Naive thymus-derived CD4-positive, alpha-beta T cell (primary cell): ENCODE measurements at places on chromosomes 16 and 17.
A peak's percentile ranks its signal among the peaks of the same experiment; 100 is the strongest.

DNA sequence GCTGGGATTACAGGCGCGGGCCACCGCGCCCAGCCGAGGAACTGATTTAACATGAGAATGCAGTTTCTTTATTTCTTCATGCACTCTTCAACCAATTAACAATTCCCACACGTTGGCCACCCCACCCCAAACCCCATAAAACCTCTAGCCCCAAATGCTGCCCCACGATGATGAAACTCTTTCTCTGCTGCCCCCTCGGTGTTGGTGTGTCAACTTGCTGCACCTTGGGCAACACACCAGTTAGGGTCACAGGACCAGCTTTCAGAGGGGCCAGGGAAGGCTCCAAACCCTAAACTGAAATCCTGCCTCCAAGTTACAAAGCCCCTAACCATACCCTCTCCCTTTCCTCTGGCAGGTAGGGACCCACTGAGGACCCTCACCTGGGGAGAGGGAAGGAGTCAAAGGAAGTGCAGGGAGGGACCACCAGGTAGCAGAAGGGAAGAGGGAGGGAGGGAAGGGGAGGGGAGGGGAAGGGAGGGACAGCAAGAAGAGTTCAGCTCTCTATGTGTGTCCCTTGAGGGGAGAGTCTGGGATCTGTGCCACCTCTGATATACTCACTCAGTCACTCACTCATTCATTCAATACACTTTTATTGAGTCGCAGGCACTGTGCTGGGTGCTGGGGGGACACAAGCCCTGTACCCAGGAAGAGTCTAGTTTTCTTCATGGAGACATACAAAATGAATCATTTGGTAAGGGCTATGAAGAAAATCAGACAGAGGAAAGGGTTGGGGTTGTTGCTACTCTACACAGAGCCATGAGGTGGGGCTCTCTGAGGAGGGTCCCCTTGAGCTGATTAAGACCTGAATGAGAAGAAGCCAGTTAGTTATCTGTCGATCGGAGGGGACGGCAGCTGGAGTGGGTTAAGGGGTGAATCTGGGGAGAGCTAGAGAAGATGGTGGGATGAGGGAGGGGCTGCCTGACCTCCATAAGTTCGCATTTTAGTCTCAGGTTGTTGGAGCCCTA is 3.9 kb downstream of the PLXDC1 start:
- no peak for DNase-seq

- DNase-seq = peak; percentile 27
Measured at GRCh38 chr16:1678500-1679098, 520 bp downstream of the JPT2 start.

DNA sequence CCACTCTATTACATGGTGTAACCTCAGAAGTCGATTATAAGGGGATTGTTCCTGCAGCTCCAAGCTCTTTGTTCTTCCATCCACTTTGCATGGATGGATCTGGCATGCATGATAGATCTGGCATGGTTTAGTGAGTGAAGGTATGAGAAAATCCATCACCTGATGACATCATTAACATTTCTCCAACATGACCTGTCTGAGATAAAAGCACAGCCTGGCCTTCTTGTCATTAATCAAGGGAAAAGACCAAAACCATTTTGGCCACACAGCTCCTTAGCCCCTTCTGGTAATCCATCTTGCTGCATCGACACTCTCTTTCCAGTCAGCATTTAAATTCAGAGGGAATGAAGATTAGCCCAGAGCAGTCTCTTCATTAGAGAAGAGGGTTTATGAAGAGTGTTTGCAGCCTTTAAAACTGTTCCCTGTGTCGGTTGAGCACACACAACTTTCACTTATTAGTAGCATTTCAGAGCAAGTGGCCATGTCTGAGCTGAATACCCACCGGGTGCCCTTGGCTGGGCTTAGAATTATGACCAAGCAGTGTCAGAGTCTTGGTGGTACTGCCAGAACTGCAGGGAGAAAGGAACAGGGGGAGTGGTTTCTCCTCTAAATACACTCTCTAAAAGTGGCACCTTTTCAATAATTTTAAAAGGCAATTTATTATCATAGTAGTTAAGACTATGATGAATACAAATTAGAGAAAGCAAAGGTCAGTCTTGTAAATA is 246.0 kb downstream of the HAPSTR1 start:
- no peak for DNase-seq

DNA sequence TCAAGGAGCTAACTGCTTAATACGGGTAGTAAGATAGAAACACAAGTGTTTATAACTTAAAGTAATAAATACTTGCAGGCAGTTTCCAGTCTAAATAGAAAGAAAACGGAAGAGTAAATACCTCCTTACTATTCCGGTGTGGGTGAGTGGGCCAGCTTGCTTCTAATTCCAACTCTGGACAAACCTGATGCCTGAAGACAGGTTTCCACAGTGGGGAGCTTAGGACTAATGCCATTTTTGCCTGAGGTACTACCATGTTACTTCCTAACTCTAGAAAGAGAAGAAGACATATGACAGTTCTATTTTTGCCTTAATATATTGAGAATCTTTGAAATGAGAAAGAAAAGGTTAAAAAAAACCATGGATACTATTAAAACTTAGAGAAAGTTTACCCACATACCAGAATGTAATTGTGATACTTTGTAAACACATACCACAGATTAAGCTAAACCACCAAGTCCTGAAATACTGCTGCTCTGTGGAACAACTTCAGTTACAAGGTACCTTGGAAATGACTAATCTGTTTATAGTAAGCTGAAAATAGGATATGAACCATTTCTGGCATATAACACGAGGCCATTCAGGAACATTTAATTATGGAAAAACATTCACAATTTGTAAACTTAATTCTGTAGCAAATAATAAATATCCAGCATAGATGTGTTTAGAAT is 70.2 kb downstream of the ZZEF1 start:
- DNase-seq = no peak

DNA sequence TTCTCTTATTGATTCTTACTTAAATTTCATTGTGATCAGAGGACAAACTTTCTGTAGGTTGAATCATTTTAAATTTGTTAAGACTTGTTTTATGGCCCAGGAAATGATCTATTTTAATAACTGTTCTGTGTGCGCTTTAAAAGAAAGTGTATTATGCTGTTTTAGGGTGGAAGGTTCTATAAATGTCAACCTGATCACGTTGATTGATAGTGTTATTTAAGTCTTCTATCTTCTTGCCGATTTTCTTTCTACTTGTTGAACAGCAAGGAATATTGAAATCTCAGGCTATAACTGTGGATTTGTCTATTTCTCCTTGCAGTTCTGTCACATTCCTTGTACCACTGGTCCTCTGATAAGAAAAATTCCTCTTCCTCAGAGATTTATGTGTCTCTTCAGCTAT is 112.7 kb downstream of the TANC2 start:
- no peak for DNase-seq

GRCh38 chr17:61669522-61669921 is 78.5 kb upstream of the NACA2 start:
- DNase-seq = no peak

DNA sequence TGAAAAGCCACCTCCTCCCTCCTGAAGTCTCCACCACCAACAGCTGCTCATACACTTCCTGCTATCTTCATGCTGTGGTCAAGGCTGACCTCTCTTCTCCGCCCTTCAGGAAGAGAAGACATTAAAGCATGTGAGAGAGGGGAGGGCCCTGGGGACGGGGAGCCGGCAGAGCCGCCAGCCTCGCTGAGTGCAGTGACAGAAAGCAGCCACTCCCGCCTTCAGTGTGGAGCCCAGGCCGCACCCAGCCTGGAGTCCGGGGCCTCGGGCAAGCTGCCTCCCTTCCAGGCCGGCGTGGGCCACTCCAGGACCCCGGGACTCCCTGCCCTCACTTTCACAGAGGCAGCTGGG is 94.7 kb upstream of the TNRC6C start:
- no peak for DNase-seq

DNA sequence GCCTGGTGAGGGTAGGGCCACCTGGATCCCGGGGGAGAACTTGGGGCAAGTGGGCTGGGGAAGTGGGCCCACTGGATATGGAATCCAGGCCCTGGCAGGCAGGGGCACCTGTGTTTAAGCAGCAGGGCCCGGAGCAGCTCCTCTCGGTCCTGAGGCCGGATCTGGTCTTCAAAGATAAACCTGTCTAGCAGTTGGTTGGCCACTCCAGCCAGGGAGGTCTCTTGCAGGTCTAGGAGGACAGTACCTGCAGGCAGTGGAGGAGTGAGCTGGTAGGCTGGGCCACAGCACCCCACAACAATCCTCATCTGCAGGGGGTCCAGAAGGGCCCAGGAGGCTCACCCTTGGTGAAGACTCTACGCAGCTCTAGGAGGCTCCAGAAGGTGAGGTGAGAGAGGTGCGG is 7.6 kb downstream of the SLC4A1 start:
- DNase-seq = no peak

DNA sequence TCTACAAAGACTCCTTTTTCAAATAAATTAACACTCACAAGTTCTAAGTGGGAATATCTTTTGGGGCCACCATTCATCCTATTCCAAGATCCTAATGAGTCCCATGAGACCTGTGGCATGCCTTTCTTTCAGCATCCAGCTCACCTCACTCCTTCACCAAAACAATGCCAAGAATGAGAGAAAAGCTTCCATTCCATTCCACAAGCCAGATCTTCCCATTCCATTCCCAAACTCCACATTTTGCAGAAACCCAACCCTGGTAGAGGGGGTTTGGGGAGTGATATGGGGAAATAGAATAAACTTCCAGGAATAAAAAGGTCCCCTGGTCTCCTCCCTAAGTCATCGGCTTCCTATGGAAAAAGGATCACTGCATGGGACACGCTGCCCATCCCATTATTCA is 392.2 kb downstream of the NPIPA8 start:
- DNase-seq = no peak

DNA sequence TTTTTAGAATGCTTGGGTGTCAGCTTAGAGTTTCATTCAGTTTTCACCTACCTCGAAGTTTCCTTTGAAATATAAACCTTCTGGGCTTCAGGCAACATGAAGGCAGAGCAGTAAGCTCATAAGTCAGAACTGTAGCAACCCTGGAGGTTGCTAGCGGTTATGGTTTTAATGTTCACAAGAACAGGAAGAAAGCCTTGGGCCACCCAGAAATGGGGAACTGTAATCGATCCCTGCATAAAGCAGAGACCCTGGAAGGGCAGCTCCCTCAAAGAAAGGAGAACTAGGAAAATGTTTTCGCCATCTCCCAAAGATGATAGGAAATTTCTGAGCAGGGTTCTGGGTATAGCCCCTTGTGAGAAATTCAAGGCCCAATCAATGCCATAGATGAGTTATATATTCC is 47.8 kb upstream of the RASL10B start:
- no peak for DNase-seq

- DNase-seq = no peak
Measured at GRCh38 chr16:3147046-3147756, 12.4 kb downstream of the ZNF213 start.

DNA sequence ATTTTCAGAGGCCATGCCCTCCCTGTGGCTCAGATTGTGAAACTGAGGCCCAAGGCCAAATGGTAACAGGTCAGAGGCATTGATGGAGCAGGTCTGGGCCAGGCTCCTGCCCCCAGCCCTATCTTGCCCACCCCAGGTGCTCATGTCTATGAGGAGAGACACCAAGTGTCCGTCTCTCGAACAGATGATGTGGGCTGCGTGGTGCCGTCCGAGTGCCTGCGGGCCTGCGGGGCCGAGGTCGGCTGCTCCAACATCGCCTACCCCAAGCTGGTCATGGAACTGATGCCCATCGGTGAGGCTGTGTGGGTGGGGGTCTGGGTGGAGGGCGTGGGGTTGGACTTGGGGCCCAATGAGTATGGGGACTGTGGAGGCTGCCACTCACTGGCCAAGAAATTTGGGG is 8.7 kb upstream of the FAM83G start:
- DNase-seq = no peak

DNA sequence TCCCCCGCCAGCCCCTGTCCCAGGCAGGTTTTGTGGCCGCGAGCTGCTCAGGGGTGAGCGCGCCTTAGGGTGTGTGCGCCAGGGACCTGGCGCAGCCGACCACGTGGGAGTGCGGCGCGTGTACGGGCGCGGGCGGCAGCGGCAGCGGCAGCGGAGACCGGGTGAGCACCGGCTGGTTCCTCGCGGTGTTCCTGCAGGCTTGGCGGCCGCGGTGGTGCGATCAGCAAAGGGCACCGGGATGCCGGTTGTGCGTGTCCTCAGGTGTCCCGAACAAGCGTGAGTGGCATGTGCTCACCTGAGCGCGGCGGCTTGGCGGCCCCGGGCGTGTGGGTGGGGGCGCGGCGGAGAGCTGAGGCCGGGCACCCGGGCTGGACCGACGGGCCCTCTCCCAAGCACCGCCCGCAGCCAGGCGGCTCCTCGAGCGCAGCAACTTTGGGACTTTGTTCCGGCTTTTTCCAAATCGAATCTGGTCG is 381 bp upstream of the HSD11B2 start:
- no peak for DNase-seq

DNA sequence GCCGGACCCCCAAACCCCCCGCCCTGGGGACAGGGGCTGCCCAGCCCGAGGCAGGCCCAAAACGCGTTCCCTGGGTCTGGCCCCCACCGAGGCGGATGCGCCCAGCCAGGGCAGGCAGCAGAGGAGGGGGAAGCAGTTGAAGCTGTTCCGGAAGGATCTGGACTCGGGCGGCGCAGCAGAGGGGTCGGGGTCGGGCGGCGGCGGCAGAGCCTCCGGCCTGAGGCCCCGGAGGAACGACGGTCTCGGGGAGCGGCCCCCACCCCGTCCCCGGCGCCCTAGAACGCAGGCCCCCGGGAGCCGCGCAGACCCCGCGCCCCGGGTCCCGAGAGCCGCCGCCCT is 22.9 kb upstream of the ZFPM1 start:
- no peak for DNase-seq

GRCh38 chr16:1863681-1864460 is 8.1 kb downstream of the MEIOB start:
- DNase-seq = peak; percentile 43

- DNase-seq = no peak
Measured at GRCh38 chr16:78443542-78444364, 344.3 kb downstream of the WWOX start.

DNA sequence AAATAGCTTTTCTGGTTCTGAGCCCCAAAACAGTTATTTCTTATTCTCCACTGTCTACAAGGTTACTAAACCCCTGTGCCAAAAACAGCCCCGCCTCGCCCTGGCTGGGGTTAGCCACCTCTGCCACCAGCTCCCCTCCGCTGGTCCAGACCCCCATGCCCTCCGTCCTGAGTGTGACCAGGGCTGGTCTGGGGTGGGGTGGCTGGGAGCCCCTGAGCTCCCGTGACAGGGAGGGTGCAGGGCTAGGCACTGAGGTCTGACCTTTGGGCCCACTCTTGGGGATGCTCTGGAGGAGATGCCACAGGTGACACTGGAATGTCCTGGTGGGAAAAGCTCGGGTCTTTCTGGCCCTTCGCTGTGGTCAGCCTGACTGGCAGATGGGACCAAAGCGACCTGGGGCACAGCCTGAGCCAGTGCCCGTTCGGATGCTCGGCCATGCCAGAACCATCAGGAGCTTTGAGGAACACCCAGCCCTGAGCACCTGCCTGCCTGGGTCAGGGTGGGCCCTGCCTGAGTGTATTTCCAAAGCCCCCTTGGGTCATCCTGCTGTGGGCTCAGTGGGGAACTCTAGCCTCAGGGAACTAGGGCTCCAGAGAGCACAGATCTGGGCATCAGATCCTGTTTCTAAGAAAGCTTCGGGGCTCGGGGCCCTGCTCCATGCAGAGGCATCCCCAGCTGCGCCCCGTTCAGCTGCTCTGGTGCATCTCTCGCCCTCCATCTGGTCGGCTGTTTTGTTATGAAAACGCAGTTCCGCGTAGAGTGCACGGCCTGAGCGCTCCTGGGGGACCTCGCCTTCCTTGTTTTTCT is 72.1 kb upstream of the GNG13 start:
- DNase-seq = no peak

GRCh38 chr17:73973586-73974409 is 229.7 kb upstream of the RPL38 start:
- no peak for DNase-seq
